ENCODE measurements at places on chromosomes 16 and 17.

DNA sequence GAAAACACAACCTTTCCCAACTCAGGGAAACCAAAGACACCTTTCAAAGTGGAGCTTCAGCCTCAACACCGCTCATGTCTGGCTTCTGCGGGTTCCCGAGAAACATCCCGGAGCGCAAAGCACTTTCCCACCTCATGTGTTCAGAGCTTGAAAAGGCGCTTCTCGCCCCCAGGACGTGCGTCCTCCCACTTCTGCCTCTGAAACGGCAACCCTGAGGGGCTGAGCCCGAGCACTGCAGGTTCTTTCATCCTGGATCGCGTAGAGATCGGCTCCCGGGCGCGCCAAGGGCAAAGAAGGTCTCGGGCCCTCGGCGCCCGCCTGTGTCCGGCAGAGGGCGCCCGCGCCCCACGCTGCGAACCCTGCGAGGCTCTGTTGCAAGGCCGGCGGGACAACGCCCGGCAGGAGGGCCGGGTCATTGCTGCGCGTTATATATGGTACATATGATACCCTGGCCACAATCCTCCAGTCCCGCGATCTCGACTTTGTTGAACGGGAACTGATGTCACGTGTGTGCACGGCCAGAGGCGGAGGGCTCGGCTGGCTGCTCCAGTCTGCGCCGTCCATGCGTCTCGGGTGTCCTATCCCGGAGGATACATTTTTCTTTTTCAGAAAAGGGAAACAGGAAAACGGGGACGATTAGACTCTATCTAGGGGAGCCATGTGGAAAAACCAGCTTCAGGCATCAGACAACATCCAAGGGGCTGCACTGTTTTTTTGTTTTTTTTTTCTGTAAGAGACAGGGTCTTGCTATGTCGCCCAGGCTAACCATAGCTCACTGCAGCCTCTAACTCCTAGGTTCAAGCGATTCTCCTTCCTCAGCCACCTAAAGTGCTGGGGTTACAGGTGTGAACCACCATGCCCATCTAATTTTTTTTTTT lies 19.1 kb downstream of the COQ7 start:
- peak; percentile 74 for DNase-seq

- no peak for DNase-seq
Observed at GRCh38 chr17:21239680-21240368, 13.4 kb downstream of the NATD1 start.

GRCh38 chr16:8853150-8853549 lies 15.7 kb downstream of the CARHSP1 start:
- no peak for DNase-seq

DNA sequence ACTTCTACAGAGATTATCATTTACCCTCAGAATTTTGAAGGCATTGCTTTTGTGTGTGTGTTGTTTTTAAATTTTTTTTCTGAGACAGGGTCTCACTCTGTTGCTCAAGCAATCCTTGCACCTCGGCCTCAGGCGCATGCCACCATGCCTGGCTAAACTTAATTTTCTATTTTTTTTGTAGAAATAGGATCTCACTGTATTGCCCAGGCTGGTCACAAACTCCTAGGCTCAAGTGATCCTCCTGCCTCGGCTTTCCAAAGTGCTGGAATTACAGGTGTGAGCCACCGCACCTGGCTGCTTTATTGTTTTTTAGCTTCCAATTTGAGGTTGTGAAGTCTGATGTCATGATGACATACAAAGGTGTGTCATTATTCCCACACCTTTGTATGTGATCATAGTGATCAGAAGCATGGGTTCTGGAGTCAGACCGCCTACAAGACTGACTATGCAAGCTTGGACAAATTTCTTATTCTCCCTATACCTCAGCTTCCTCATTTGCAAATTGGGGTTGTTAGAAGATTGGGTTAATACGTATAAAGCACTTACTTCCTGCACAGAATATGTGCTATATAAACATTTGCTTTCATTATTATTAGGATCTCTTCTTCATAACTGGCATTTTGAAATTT lies 5.8 kb downstream of the SEPHS2 start:
- no peak for DNase-seq

- DNase-seq, result no peak
Observed at GRCh38 chr16:20265019-20265418, 62.3 kb downstream of the GP2 start.

- no peak for DNase-seq
Observed at GRCh38 chr17:81583589-81584342, 31.6 kb upstream of the FAAP100 start.

- DNase-seq, result peak; percentile 74
Observed at GRCh38 chr17:7219812-7220592, at the start of the genes ACADVL and DLG4. ACADVL (plus strand) TSS chr17:7219938; CDS start chr17:7219985, 47 bp downstream. DLG4 (minus strand) TSS chr17:7219836.

GRCh38 chr16:84532291-84532724 lies 27.8 kb upstream of the MEAK7 start:
- DNase-seq, result no peak

DNA sequence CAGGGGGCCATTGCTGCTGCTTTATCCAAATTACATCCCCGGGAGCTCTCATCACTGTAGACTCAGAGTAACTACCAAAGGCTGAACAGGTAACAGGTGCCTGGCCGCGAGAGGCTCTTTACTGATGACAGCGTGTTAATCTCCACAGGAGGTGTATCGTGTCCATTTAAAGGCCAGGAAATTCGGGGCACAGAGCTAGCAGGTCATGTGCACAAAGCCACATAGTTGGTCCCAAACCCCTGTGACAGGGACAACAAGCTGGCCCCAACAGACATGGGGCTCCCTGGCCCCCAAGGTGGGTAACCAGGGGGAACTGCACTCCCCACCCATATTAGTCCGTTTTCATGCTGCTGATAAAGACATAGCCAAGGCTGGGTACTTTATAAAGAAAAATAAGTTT lies 55.3 kb upstream of the RBFOX3 start:
- DNase-seq, result no peak

- DNase-seq, result no peak
Observed at GRCh38 chr17:76014925-76015261, 12.2 kb downstream of the EVPL start.

DNA sequence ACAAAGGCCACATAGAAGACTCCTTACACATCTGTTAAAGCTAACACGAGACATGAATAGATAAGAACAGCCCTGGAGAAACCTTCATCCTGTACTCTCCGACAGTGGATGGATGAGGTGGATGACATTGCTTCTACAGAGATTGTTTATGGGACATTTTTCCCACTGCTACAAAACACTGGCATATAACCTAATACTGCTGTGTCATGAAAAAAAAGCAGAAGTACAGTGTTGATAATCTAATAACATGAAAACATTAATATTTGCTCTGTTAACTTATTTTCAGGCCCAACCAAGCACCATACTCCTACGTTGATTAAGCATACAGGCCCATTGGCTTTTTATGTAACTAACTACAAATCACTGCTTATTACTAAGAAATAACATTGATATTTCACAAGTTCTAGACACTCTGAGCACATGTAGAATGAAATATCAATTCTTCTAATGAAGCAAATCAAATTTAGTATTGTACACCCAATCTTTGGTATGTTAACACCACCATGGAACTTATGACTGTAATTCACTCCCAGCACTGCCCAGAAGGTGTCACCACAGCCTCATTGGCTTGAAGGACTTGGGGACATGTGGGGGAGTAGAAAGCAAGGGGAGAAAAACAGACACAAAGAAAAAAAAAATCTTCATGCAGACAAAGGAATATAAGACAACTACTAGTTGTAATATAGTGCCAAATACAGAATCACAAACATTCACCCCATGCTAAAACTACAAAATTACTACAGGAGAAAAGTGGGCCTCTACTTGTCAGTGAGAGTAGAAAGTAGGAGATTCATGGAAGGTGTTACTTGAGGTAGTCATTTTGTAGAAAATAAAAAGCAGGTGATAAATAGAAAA lies 330.0 kb upstream of the PMFBP1 start:
- DNase-seq, result peak; percentile 47

DNA sequence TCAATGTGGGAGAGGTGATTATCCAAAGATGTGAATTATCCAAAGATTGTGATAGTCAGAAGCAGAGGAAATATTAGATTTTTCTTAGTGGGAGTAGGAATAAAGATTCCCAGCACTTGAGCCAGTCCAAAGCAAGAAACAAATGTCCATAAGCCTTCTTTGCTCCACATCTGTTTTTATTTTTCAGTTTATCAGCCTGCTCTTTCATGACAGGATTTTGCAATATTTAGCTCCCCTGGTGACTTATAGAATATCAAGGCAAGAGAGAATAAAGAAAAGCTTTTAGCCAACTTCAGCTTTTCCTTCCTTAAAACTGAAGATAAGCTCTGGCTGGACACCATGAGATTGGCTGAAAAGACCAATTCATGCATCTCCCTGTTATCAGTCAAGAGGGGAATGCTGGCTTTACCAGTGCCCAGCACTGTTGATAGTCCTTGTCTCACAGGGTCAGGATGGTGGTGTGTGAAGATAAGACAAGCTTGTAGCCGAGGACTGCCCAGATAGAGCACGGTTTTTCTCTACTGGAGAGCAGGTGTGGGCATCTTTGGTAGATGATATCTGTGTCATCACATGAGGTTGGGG lies 706.5 kb downstream of the KCNJ2 start:
- DNase-seq, result no peak

DNA sequence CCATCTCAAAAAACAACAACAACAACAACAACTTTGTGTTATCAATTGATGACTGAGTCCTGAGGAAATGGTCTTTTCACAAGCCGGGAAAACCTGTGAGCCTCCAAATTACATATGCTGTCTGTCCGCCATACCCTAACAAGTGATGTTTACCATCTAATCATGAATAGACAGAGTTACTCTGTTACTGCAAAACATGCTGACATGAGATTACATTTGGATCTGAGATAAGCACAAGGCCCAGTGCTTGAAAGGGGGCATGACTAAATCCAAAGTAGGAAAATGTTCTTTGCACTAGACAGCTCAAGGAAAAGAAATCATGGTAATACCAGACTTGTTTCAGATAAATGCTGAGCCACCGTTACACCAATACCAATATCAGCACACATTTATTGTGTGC lies 8.6 kb upstream of the ATXN1L start:
- no peak for DNase-seq

GRCh38 chr16:11684231-11685025 lies 16.2 kb downstream of the SNN start:
- no peak for DNase-seq

DNA sequence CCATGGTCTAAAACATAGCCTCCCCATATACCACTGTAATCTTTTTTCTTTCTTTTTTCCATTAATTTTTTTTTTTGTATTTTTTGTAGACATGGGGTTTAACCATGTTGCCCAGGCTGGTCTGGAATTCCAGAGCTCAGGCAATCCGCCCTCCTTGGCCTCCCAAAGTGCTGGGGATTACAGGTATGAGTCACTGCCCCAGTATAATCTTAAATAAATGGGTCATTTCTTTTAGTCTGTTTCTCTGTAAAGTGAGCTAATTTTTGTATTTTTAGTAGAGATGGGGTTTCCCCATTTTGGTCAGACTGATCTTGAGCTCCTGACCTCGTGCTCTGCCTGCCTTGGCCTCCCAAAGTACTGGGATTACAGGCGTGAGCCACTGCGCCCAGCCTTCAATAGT lies 5.7 kb upstream of the NME1 start:
- DNase-seq, result no peak

DNA sequence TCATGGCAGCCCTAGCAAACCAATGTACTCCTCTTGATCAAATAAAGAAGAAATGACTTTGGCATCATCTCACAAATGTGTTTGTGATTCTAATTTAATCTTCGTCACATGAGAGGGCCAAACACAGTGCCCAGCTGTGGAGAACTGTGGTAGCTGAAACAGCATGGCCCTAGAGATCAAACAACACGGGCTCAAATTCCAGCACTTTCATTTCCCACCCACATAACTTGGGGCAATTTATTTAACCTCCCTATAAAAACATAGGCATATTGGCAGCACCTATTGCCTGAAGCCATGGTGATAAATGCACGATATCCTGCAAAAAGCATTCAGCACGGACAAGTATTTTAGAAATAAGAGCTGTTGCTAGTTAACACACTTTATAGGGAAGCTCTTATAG lies 2.5 kb downstream of the ACSM1 start:
- no peak for DNase-seq

- no peak for DNase-seq
Observed at GRCh38 chr17:40901981-40902474, 17.0 kb upstream of the KRT20 start.

DNA sequence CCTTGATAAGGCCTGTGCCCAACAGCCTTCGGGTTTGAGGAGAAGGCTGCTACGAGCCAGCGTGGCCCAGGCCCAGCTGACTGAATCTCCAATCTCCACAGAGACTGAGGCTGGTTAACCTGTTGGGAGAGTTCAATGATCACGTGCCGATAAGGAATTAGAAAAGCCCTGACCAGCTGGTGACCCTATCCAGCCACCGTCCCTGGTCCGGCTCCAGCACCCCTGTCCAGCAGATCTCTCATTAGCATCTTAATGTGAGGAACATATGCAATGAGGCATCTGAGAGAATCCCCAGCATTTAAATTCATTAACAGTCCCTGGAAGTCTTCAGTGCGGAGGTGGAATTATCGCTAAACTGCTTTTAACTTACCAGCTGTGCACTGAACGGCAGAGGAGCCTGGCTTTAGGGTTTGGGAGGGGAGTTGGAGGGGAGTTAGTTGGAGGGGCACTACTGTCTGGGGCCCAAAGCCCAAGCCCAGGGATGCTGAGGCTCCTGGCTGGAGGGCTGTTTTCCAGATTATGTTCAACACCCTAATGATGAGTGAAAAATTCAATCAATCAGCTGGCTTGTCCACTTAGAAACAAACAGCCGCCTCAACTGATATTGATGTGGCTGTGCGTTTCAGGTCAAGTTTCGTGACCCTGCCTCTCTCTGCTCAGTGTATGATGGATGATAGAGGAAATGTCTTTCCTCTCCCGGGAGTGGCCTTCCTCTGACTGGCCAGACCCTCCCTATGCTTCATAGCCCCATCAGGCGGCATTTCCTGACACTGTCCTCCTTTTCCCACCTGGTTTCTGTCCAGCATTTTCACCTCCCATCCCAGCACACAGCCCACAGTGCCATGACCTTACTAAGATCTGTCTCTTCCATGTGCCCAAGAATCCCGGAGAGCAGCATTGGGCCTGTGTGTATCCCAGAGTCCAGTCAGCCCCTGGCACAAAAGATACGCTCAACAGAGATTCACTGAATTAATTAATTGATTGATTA lies 184.5 kb downstream of the CCT6B start:
- no peak for DNase-seq

DNA sequence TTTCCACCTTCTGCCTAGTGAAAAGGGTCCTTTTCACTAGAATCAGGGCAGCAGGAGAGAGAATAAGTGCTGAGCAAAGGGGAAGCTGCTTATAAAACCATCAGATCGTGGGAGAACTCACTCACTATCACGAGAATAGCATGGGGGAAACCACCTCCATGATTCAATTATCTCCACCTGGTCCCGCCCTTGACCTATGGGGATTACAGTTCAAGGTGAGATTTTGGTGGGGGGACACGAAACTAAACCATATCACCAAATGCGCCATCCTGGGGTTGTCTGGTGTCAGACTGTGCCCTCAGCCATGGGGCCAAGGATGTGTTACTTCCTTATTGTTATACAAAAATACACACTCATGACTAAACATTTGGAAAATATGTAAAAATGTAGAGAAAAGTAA lies 10.4 kb upstream of the KATNB1 start:
- DNase-seq, result no peak

All from activated CD4-positive, alpha-beta T cell treated with anti-CD3 and anti-CD28 coated beads, Interleukin-2, amount 10 ng/mL, durations not matched to agents 7 days and 5 days (primary cell).